Hematopoietic multipotent progenitor cell treated with erythropoietin and hydrocortisone succinate and interleukin-3 and kit ligand, for 17 days (in vitro differentiated cells): ENCODE measurements at places on chromosomes 5 and 9.

DNA sequence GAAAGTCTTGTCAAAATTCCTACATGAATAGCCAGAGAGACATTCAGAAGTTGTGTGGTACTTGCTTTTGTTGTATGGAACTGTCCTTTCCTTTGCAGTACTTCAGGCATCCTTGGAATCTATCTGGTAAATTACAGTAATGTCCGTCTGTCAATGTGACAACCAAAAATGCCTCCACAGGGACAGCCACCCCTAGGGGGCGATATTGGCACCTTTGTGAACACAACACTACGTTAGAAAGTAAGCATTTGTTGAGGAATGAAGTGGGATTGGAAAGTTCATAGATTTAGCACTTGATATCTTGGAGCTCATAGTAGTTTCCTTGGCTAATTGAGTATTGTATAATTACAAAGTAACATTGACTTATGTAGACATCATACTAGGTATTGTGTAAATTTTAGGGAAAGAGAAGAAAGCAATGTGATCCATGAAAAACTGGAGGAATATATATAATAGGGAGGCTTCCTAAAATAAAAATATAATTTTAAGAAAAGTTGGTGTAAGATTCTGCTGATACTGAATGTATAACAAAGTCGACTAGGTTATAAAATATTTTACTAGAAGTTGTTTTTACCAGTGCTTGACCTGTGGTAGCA is 32.7 kb downstream of the TMEFF1 start:
- DNase-seq = peak; percentile 52

DNA sequence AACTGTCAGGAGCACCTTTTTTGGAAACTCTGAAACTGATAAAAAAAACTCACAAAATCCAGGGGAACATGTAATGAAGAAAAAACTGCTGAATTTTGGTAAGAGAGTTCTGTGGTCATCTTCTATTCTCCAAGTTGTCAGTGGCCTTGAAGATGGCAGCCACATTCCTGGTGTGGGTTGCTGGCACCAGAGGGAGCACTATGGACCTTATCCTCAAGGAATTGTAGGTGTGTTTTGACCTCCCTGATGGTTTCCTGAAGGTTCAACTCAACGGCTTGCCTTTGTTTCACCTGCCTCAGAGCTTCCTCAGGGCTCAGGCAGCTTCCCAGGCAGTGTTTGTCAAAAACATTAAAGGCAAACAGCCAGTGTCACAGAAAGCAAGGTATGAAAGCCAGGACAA is 2.2 kb upstream of the SLC38A9 start:
- no peak for DNase-seq

DNA sequence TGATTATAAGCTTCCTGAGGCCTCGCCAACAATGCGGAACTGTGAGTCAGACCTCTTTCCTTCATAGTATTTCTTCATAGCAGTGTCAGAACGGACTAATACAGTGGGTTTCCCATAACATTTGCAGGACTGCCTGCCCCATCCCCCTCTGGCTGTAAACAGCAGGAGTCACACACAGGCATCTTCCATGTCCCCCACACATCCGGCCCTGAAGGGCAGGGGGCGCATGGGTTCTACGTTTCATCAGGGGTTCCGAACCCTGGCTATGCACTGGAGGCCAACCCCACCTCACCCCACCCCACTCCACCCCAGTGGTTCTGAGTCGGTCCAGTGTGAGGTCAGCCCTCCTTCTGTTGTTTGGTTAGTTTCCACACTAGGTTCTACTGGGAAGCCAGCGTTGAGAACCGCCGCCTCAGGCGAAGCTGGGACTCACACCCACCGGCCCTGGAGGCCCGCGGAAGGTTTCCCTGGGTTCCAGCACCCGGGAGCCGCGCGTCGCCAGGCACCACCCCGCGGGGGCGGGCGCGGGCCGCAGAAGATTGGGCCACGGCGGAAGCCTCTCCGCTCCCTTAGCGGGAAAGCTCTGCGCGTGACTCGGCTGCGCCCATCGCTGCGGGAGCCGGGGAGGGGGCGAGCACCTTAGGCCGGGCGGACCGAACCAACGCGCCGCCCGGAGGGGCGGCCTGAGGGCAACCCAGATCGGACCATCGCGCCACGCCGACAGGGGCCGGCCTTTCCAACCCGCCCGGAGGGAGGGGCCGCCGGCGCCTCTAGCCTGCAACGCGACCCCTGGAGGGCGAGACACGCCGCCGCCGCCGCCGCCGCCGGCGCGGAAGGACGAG is at the start of gene RUSC2:
RUSC2 (plus strand) TSS at position 799 of the 842 bp plus-strand sequence. CDS start 56,411 bp downstream, outside the sequence.
- no peak for DNase-seq

- no peak for DNase-seq
Measured at GRCh38 chr5:55594671-55595070, 59.9 kb upstream of the PLPP1 start.

- DNase-seq = no peak
Measured at GRCh38 chr5:126000507-126000906, 422.7 kb upstream of the GRAMD2B start.

GRCh38 chr5:403995-404394 is 39.0 kb upstream of the EXOC3 start:
- DNase-seq = no peak

- no peak for DNase-seq
Measured at GRCh38 chr5:131521252-131521651, 113.8 kb downstream of the RAPGEF6 start.

DNA sequence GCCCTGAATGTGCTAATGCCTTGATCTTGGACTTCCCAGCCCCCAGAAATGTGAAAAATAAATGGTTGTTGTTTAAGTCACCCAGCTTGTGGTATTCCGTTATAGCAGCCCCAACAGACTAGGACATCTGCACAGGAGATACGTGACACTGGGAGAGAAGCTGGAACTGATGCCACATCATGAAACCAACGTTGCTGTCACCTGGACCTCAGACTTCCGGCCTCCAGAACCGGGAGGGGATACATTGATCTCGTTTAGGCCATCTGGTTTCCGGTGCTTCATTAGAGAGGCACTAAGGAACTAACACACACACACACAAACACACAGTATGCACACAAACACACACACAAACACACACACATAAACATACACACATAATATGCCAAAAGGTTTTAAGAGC is 75.0 kb upstream of the ICE1 start:
- no peak for DNase-seq

DNA sequence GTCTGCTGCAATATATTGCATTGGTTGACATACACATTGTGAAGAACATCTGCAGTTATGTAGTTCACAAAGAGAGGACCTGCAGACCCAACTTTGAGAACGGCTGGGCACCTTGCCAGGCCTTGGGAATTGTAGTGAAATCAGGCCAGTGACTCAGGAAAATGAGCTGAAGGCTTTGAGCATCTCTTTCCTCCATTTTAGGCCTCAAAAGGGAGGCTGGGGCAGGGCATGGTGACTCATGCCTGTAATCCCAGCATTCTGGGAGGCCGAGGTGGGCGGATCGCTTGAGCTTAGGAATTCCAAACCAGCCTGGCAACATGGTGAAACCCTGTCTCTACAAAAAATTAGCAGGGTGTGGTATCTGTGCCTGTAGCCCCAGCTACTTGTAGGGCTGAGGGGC is 1.4 kb upstream of the IPPK start:
- DNase-seq = peak; percentile 31

- DNase-seq = no peak
Measured at GRCh38 chr5:36242534-36243485, 1.1 kb upstream of the NADK2 start.

GRCh38 chr5:79544131-79544530 is 30.2 kb upstream of the HOMER1 start:
- no peak for DNase-seq

DNA sequence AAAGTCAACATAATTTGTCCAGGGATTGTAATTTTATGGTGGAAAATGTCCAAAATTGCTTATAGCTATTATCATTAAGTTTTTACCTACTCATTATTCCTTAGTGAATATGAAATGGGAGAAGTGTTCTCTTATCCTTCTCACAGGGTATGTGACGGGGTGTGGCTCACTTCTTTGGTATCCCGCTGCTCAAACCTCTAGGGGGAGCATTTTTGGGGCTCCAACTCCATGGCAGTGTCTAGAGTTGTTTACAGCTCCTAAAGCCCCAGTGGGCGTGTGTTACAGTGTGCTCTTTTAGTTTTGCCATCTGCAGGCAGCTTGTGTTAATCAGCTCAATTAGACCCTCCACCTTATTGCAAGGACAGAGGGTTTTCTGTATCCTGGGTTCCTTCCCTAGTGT is 89.4 kb downstream of the CDKN2A start:
- peak; percentile 8 for DNase-seq

DNA sequence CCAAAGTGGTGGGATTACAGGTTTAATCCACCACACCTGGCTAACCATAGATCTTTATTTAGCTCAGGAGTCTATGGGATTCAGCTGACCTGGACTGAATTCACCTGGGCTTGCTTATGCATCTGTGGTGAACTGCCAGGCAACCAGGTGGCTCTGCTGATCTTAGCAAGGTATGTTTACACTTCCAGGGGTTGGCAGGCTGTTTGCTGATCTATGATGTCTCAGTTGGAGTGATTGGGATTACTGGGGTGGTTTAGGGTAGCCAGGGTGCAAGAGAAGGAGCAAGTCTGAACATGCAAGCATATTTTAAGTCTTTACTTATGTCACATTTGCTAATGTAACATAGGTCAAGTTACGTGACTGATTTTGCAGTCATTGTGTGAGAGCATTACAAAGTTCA is 63.6 kb upstream of the JAK2 start:
- no peak for DNase-seq

- no peak for DNase-seq
Measured at GRCh38 chr9:5435912-5436311, 1.8 kb downstream of the PLGRKT start.

- no peak for DNase-seq
Measured at GRCh38 chr5:150624334-150625163, 15.9 kb upstream of the SYNPO start.

DNA sequence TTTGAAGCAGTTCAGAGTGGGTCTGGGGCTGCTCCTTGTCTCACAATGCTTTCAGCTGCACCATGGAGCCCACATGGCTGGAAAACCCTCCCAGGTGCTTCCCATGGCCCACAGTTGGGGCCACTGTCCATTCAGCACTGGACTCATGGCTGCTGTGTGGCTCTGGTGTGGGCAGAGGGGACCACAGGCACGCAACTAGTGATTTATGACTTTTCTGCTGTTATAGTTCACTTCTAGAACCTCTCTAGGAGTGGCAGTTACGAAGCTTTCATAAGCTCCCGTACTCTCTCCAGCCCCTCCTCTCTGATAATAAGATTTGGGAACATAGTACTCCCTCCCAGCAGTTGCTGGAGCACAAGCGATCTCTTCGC is 29.0 kb downstream of the GLRA1 start:
- DNase-seq = no peak

GRCh38 chr5:16853518-16853917 is 82.6 kb downstream of the MYO10 start:
- no peak for DNase-seq

DNA sequence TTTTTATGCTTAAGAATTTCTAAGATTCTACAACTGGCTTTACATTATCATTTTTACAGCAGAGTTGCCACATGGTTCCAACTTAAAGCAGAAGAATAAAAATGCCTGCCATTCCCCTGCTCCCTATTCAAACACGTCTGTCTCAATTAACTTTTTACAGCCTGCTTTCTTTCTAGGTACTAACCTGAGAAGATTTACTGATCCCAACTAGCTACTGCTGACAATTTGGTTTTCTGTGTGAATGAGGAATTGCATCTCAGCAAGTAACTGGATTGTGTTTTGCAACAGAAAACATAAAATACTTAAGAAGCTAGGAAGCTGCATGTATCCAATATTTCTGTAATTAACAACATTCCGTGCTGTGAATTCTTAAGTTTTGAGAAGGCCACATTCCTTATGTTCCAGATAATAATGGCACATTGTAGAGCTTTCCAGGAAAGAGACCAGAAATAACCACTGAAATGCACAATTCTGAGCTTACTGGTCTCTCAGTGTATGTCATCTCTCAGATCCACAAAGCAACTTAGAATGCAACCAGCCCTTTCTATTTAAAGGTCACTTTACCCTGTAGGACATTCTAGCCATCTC is 306.8 kb upstream of the NMUR2 start:
- DNase-seq = no peak

DNA sequence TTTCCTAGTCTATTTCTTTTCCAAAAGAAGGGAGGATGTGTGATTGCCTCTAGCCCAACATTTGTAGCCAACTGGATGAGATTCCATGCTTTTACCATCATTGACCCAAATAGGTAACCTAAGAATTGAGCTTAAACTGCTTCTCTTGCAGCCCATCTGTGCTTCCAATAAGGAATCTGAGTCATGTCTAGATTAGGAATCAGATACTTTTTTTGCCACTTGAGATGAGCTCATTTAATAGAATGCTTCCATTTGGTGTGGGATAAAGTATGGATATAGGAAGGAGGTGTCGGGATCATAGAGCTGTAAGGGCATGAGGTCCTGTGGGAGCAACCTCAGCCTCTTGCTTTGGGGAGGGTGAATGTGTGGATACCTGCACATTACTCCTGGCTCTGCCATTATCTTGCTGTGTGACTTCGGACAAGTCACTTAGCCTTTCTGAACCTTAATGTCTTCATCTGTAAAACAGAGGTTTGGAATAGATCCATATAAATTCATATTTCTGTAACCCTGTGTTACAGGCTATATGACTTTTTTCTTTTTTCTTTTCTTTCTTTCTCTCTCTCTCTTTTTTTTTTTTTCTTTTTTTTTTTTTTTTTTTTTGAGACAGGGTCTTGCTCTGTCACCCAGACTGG is 56.2 kb downstream of the MAP1B start:
- DNase-seq = no peak

DNA sequence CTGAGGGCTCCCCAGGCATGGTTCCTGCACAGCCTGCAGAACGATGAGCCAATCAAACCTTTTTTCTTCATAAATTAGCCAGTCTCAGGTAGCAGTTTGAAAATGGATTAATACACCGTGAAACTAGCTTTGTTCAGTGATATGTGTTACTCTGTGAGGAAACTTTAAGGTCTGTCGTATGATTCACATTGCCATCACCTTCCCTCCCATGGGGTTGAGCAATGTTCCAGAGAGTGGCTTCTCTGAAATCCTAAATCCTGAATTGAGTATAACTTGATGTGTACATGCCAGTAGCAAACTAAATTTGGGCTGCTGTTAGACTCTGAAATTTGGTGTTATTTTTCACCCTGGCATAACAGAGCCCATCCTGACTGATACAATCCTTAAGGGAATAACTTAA is 866.4 kb upstream of the C9orf72 start:
- no peak for DNase-seq

GRCh38 chr5:75510417-75510835 is 1.0 kb downstream of the CERT1 start:
- no peak for DNase-seq

GRCh38 chr9:98594546-98595160 is 114.1 kb downstream of the GABBR2 start:
- no peak for DNase-seq

DNA sequence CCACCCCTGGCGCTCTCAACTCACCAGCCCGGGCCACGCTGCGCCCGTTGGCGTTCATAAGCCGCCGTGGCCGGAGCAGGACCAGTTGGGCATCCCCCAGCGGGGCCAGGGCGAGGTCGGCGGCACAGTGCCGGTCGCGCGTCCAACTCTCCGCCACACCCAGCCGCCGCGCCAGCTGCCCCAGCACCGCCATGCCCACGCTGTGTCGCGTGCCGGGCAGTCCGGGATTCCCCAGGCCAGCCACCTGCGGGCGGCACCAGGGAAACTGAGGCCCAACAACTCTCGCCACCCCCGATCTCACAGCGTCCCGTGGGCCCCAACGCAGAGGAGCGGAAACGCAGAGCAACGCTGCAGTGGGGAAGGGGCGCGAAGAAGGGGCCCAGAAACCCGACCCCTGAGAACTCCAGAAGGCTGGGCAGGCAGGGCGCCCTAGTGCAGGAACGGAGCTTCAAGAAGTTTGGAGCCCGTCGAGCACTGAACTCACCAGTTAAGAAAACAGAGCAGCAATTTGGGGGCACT is 453 bp downstream of the PTRH1 start:
- DNase-seq = no peak
